Karpas-422 (cell line): ENCODE measurements at places on chromosomes 4 and X.
A peak's percentile ranks its signal among the peaks of the same experiment; 100 is the strongest.

- no peak for DNase-seq
Observed at GRCh38 chr4:71382125-71382899, 43.5 kb downstream of the SLC4A4 start.

- DNase-seq, result no peak
Observed at GRCh38 chr4:81549984-81550383, 78.3 kb upstream of the RASGEF1B start.

GRCh38 chr4:165208221-165208652 lies 876 bp downstream of the KLHL2 start:
- DNase-seq, result peak; percentile 77

DNA sequence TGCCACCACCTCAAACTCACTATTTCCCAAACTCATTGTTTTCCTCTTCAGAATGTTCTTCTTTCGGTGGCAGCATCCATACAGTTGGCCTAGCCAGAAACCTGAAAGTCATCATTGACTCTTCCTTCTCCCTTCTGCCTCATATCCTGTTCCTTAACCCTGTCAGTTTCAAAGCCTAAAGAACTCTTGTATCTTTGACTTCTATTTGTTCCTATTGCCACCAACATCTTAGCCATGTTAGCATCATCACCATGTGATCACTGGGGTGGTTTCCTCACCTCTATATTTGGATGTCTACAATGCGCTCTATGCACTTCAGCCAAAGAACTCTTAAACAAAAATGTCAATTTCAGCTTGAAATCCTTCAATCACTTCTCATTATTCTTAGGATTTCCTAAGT lies 29.0 kb downstream of the DDX60L start:
- DNase-seq, result no peak

DNA sequence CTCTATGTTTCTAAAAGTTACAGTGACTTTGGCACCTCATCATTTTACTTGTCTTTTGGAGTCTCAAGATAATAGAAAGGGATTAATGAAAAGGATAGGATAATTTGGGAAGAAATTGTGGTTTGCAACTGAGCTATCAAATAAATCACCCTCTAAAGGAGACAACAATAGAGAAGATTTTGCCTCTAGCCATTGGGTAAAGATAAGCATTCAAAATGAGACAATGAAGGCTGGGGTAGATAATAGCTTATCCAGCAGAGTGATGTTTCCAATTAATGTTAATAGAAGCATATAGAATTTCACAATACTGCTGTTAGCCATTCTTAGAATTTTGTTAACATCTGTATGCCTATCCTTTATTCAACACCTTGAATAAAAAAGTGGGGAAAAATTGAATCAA lies 1177.6 kb downstream of the ADGRL3 start:
- DNase-seq, result no peak

DNA sequence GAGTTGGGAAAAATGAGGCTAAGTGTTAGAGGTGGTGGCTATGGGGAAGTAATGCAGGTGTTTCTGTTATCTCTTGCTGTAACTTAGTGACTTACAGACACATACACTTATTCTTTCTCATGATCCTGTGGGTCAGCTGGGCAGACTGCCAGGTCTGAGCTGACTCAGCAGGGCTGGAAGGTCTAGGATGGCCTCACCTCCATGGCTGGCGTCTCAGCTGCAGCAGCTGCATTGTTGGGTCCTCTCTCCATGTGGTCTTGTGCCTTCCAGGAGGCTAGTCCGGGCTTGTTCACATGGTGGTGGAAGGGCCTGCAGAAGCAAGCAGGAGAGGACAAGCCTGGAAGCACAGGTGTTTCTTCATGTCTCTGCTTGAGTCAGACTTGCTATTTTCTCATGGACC lies 172.7 kb downstream of the NHS start:
- DNase-seq, result no peak
